A549 treated with GW870086 at 1 μM for 4 hours (cell line): ENCODE measurements at places on chromosomes 2 and 18. TPM values are rescaled to one million over a fixed set of nuclear protein-coding genes. Genes with fewer than 3 reads are reported as not detected.

GKN1 gene
- 0.56 to 0.72 TPM (median 0.57 TPM) in 4 of 5 replicates, not detected in the other for total RNA-seq

CAB39 gene
- 43.0 to 66.4 TPM (median 56.8 TPM) in 5 replicates for total RNA-seq

REG1B gene
- total RNA-seq, result not detected in 5 replicates

EMILIN1 gene
- total RNA-seq, result 0.32 to 0.56 TPM (median 0.45 TPM) in 5 replicates

UGT1A8 gene
- 0.07 to 0.28 TPM in 2 of 5 replicates, not detected in the others for total RNA-seq

TNP1 gene
- total RNA-seq, result not detected in 5 replicates

SFT2D3 gene
- total RNA-seq, result 4.5 to 6.8 TPM (median 5.9 TPM) in 5 replicates

CDCA7 gene
- 33.6 to 48.9 TPM (median 46.7 TPM) in 5 replicates for total RNA-seq

MAT2A gene
- 532 to 563 TPM (median 545 TPM) in 5 replicates for total RNA-seq

SMYD1 gene
- not detected in 5 replicates for total RNA-seq

MYO5B gene
- 8.6 to 10.0 TPM (median 8.9 TPM) in 5 replicates for total RNA-seq

IL1B gene
- total RNA-seq, result 0.13 to 0.22 TPM (median 0.14 TPM) in 5 replicates

ATG4B gene
- 41.6 to 64.8 TPM (median 50.7 TPM) in 5 replicates for total RNA-seq

CYS1 gene
- 1.2 to 1.5 TPM (median 1.3 TPM) in 5 replicates for total RNA-seq

MTIF2 gene
- total RNA-seq, result 38.1 to 46.5 TPM (median 41.3 TPM) in 5 replicates

DSG2 gene
- total RNA-seq, result 43.0 to 68.6 TPM (median 65.3 TPM) in 5 replicates

ANKAR gene
- total RNA-seq, result 0.25 to 2.1 TPM (median 1.6 TPM) in 5 replicates

DCDC2C gene
- total RNA-seq, result 0.19 to 0.68 TPM (median 0.30 TPM) in 3 of 5 replicates, not detected in the others

DARS1 gene
- 50.5 to 58.2 TPM (median 56.0 TPM) in 5 replicates for total RNA-seq

MAP3K19 gene
- total RNA-seq, result not detected in 5 replicates

COL4A4 gene
- 1.2 to 2.4 TPM (median 1.8 TPM) in 5 replicates for total RNA-seq

INO80C gene
- total RNA-seq, result 26.3 to 28.6 TPM (median 27.1 TPM) in 5 replicates

ERICH2 gene
- total RNA-seq, result not detected in 5 replicates

RGPD4 gene
- total RNA-seq, result 0.03 to 0.09 TPM (median 0.06 TPM) in 4 of 5 replicates, not detected in the other

SERPINB10 gene
- total RNA-seq, result not detected in 5 replicates
